ENCODE measurements at places on chromosomes 5 and 9. TPM values are rescaled to one million over a fixed set of nuclear protein-coding genes. Genes with fewer than 3 reads are reported as not detected.

GRCh38 chr5:74589204-74590056 is 51.1 kb downstream of the ENC1 start:
- no peak for DNase-seq

- DNase-seq = no peak
These were observed 206.8 kb downstream of the SAXO1 start for GRCh38 chr9:18826248-18826647.

DNA sequence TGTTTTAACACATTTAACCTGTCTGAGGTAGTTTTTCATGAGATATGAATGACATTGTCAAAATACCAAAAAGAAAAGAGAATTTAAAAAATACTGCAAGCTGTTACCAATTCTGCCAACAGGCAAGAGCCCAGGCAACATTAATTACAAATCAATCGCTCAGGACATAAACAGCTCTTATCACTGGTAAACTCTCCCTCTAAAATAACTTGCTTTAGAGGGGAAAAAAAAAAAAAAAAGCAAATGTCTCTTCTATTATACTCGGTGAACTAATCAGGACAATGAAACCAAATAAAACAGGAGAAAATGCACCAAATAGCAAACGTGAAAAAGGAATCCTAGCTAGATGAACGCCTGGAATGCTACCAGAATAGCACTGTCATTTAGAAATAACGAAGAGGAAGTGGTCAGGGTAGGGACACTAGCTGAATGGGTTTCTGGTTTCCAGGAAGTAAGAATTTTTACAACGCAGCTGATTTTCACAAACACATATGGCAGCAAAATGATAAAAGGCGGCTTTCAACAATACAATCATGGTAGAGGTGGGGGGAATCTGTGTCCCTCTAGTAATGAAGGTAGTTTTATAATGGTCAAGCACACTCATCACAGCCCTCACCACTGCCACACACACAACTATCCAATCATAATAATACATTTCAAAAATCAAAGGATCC is 94.9 kb downstream of the DENND1A start:
- DNase-seq = no peak

GRCh38 chr5:66987126-66987525 is 209.5 kb downstream of the CD180 start:
- DNase-seq = no peak

DNA sequence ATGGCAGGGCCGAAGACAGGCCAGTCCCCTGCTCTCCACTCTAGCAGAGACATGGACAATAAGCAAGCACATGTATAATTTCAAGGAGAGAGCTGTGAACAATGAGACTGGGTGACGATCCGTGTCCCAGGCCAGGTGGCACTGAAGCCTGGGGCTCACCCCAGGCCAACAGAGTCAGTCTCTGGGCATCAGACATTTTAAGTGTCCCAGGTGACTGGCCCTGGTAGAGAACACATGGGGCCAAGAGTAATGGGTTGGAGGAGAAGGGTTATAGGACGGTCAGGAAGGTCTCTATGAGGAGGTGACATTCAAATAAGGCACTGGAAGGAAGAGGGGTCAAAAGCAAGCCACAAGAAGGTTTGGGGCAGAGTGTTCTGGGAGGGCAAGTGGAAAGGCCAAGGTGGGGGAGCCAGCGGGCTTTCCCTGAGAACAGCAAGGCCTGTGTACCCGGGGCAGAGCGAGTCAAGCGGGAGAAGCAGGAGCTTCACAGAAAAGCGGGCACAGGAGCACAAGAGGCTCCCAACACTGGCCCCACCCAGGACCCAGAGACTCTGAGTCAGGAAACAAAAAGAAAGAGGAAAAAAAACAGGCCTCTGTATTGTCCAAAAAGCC is 1.1 kb upstream of the AKNA start:
- DNase-seq = no peak

DNA sequence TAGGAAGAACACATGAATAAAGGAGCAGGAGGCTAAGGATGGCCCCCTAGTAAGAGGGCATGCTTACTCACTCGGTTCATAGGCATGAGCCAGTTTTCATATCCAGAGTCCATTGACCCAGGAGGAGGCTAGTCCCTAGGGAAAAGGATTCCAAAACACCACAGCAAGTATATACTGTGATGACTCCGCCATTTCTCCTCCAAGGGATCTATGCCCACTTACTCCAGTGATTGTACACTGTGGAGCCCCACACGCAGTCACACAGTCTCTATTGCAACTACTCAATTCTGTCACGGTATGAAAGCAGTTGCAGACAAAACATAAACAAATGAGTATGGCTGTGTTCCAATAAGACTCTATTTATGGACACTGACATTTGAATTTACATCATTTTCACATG is 117.7 kb upstream of the ALDH1B1 start:
- DNase-seq = no peak

- DNase-seq = no peak
These were observed 431.2 kb downstream of the AGTPBP1 start for GRCh38 chr9:85310573-85310972.

DNA sequence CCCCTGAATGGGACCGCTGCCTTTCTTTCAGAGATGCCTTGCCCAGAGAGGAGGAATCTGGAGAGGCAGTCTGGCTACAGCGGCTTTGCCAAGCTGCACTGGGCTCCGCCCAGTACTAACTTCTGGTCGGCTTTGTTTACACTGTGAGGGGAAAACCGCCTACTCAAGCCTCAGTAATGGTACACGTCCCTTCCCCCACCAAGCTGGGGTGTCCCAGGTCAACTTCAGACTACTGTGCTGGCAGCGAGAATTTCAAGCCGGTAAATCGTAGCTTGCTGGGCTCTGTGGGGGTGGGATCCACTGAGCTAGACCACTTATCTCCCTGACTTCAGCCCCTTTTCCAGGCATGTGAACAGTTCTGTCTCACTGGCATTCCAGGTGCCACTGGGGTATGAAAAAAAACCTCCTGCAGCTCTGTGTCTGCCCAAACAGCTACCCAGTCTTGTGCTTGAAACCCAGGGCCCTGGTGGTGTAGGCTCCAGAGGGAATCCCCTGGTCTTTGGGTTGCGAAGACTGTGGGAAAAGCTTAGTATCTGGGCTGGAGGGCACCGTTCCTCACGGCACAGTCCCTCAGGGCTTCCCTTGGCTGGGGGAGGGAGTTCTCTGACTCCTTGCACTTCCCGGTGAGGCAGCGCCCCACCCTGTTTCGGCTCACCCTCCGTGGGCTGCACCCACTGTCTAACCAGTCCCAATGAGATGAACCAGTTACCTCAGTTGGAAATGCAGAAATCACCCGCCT is 171.2 kb downstream of the CWC27 start:
- DNase-seq = no peak

DNA sequence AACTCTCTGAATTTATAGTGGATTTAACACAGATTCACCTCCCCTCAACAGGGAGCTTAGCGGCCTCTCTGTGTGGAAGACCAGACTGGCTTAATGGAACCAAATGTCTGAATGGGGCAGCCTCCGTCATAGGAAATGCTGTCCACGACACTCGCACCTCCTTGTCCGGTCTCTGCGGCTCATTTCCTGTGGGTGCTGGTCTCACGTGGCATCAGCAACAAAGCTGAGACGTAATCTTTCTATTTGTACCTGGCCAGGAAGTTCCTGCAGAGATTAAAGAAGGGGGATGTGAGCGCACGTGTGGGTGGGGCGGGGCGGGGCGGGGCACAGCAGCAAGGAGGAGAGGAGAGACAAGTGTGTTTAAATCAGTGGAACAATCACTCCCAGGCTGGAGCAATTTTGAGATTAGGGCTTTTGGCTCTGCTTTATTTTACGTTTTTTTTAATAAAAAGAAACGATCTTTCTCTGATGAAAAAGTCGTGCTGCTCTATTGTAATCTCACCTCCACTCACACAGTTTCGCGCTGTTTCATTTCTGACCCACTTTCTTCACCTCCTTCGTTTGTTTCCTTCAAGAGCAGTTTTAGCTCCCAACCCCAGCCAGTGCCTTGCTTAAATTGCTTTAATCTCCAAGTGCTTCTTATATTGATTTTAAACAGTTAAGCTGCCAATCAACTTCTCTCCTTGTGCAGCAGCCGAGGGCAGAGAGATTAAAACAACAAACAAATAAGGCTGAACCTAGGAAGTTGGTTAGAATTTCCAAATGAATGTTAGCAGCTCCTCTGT is 132.2 kb upstream of the ASTN2 start:
- DNase-seq = no peak

DNA sequence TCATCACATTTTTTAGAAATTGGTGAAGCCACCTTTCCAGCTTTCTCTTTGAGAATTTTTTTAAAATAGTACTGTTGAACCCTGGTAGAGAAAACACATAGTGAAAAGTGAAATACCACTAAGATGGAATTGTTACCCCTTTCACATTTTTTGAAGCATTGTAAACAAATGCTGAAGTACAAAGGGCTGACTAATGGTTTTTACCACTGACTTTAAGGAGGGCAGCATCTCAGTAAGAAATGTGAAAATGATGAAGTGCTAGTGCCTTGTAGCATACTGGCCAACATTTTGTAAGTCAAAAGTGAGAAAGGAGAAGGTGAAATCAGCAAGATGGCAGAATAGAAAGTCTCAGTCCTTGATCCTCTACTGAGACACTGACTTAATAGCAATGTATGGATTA is 320.6 kb downstream of the PJA2 start:
- no peak for DNase-seq

GRCh38 chr5:150066436-150066835 is 19.9 kb downstream of the CSF1R start:
- no peak for DNase-seq

DNA sequence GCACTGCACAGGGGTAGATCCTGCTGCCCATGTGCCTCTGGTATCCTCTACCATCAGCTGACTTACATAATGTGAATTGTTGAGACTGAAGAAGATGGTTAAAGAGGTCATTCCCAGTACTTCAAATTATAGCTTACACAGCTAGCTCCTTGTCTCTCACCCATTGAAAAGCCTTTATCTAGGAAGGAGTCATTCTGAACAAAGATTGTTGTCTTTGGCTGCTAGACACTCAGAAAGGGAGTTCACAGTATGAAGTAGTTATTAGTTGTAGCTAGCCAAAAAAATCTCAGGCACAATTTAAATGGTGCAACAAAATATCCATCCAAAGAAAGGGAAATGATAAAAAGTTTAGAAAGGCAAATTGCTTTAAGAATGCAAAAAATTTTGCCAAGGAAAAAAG is 102.0 kb upstream of the NREP start:
- no peak for DNase-seq

DNA sequence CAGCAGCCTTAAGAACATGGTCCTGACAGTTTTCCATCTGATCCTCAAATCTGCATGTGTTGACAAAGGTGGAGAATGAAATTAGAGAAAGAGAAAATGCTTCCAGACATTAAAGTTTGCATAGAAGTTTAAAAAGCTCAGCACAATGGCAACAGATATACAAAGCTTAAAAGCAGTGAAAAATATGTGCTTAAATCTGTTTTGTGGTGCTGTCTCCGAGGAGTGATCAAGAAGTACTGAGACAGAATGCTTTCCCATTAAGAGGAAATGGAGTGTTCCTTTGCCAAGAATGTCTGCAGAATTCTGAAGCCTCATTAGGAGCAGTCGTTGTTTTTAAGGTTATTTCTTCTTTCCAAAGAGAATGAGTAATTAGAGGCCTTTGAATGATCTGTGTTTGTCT is 131.4 kb downstream of the MCTP1 start:
- no peak for DNase-seq

DNA sequence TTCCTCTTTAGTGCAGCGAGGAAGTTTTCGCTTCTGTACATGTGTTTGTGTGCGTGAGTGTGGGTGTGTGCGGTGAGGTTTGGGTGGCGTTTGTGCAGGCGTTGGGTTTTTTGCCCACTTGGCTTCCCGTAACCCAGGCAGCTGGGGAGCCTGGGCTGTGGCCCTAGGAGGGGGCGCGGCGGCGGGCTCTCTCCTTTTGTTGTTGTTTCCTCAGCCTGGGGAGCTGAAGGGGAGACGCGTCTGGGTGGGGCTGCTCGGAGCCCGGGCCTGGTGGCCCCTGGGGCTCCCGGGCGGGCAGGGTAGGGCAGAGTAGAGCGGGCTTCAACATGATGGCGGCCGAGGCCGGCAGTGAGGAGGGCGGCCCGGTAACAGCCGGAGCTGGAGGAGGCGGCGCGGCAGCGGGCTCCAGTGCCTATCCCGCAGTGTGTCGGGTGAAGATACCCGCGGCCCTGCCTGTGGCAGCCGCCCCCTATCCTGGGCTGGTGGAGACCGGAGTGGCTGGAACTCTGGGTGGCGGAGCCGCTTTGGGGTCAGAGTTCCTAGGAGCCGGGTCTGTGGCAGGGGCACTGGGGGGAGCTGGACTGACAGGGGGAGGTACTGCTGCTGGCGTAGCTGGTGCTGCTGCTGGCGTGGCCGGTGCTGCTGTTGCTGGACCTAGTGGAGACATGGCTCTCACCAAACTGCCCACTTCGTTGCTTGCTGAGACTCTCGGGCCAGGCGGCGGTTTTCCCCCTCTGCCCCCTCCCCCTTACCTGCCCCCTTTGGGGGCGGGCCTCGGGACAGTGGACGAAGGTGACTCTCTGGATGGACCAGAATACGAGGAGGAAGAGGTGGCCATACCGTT is 665 bp downstream of the RASA1 start:
- peak; percentile 76 for DNase-seq

GRCh38 chr5:67809589-67809988 is 406.0 kb upstream of the PIK3R1 start:
- DNase-seq = peak; percentile 7

DNA sequence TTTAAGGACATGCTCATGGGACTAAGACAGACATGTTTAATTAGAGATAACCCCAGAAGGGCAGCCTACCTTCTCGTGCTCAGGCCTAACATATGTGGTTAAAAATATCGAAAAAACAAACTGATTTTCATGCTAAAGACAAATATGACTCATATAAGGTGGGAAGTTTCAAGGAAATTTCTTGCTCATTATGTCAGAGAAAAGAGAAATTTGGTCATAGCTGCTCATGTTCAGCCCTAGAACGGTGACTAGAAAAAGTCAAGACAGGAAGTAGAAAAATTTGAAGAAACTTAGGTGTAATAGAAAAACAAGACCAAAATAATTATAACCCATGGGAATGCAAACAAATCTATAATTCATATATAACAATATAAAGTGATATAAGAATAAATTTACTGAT is 120.6 kb downstream of the PRDM9 start:
- DNase-seq = no peak

GRCh38 chr5:163135849-163136248 is 301.5 kb upstream of the CCNG1 start:
- DNase-seq = no peak

GRCh38 chr5:9474219-9475002 is 71.5 kb downstream of the SEMA5A start:
- no peak for DNase-seq

MARCHF3 gene
- total RNA-seq = 20.2 TPM

SPATA31C1 gene
- not detected for total RNA-seq

NR2F1 gene
- 97.7 TPM for total RNA-seq

PARP8 gene
- total RNA-seq = 55.0 TPM

Measured in cerebellum (tissue), 4 donors.